ENCODE measurements at places on chromosomes 5 and 9.

- no peak for DNase-seq
These were observed 260.6 kb upstream of the ANKRD55 start for GRCh38 chr5:56493766-56494165.

- no peak for DNase-seq
These were observed 39.4 kb downstream of the KDM3B start for GRCh38 chr5:138391859-138392386.

DNA sequence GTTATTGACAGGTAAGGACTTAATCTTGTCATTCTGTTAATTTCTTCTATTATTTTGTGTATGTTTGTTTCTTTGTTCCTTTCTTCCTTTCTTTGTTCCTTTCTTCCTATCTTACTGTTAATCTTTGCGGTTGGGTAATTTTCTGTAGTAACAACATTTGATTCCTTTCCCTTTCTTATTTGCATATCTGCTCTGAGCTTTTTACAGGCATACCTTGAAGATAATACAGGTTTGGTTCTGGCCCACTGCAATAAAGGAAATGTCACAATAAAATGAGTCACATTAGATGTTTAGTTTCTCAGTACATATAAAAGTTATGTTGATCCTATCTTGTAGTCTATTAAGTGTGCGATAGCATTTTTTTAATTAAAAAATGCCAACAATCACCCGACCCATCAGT is 440.7 kb downstream of the NFIB start:
- no peak for DNase-seq

GRCh38 chr9:95561913-95562312 is 45.1 kb upstream of the PTCH1 start:
- no peak for DNase-seq

GRCh38 chr5:163379298-163380155 is 57.9 kb upstream of the CCNG1 start:
- DNase-seq = no peak

- DNase-seq = no peak
These were observed 4.8 kb upstream of the HAND1 start for GRCh38 chr5:154482528-154483449.

GRCh38 chr5:110034056-110034600 is 344.4 kb downstream of the MAN2A1 start:
- peak; percentile 21 for DNase-seq

GRCh38 chr5:54905942-54906537 is 79.4 kb downstream of the ESM1 start:
- DNase-seq = no peak

- peak; percentile 24 for DNase-seq
These were observed 534 bp downstream of the ERP44 start for GRCh38 chr9:100098046-100098886.

DNA sequence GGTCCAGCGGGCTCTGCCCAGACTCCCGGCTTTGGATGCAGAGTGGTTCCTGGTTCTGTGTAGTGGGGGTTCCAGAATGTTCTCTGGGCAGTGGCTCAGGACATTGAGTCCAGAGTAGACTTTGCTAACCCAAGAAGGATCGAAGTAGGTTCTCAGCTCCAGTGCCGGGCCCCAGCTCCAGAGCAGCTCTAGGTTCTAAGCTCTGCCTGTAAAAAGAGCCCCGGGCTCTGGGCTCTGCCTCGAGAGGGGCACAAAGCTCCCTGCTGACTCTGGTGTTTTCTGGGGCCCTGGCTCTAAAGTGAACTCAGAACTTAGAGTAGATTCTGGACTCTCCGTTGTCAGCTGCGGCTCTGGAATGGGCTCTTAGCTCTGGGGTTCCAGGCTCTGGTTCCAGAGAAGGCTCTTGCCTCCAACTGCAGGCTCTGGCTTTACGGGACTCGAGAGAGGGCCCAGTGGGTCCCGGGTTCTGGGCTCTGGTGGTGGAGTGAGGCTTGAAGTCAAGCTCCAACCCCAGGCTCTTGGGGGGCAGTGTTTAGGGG is 414 bp downstream of the WDR38 start:
- no peak for DNase-seq

- no peak for DNase-seq
These were observed 209.6 kb downstream of the TTLL11 start for GRCh38 chr9:121883281-121884056.

DNA sequence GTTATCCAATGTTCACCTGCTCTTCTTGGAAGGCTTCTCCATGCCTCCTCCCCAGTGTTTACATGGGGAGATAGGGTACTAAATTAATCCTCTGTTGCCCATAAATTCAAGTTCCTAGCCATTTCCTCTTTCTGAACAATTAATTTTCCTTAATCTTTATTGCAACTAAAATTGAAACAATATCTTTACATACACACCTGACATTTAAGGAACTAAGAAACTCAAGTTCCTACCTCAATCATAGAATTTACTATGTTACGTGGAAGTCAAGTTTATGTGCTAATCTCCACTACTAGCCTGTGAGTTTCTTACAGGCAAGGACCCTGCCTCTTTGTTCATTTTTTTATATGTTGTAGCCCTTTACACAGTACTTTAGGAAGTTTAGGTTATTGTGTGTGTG is 10.1 kb upstream of the ADRB2 start:
- no peak for DNase-seq

- DNase-seq = no peak
These were observed 4.8 kb upstream of the CEL start for GRCh38 chr9:133057006-133057405.

- DNase-seq = no peak
These were observed 73.9 kb downstream of the FOXD1 start for GRCh38 chr5:73374520-73375190.

- no peak for DNase-seq
These were observed 8.9 kb downstream of the LARS1 start for GRCh38 chr5:146173597-146173996.

- DNase-seq = no peak
These were observed 152.6 kb downstream of the MED27 start for GRCh38 chr9:131927091-131927490.

DNA sequence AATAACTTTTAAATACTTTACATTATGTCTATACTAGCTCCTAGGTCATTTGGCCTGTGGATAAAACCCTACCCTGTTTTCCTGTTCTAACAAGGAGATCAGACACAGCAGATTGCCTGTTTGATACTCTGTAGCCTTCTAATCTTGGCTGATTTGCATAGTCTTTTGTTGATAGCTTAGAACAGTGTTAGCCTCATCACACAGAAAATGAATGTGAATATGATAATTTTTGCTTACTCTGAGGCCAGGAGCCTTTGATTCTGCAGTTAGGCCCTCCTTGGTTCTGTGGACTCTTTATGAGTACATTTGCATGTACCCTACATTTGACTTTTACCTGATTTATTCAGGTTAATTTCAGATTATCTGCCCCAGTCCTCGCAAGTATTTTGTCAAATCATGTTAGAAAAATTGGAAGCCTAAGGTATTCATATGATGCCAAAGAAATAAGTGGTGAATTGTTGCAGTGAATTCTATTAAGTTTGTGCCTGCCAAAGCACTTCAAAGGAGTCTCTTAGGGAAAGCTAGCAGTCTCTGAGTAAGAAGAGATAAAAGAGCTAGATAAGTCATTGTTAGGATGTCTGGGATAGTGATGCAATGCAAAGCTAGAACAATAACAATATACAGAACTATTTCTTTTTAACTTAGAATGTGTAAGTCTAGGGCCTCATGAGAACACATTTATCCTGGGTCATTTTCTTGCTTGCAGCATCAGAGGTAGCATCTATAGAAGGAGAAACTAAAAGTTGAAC is 56.4 kb downstream of the SCAMP1 start:
- DNase-seq = no peak

DNA sequence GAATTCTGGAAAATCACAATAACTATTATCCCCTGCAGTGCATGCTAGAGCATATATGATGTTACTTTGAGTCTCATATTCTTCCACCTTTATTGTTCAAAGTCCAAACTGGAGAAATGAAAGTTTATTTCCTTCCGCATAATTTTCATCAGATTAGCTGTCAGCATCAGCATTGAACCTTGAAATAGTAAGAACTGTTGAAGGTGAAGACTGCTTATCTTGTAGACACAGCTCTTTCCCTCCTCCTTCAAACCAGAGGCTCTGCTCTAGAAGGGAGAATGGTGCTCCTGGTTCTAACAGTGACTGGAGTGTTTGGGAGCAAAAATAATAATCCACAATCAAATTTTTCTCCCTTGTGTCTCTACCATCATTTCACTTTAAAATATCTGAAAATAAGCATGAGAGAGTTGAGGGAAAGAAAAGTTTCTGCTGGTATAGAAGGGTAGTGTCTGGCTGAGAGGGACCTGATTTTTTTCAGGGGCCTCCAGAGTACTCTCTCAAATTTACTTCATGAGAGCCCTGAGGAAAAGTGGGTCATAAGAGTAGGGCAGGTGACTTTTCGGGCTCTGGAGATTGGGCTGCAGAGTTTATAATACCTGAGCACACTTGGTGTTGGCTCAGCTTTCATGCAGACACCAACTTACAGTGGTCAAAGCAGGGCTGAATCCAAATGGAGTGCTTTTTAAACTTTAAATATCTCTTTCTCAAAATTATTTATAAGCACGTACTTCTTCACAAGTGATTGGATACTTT is 170.4 kb downstream of the ZDHHC21 start:
- no peak for DNase-seq

GRCh38 chr9:88814577-88814976 is 176.7 kb upstream of the S1PR3 start:
- no peak for DNase-seq

- no peak for DNase-seq
These were observed 311.6 kb downstream of the MSX2 start for GRCh38 chr5:175035882-175036533.

DNA sequence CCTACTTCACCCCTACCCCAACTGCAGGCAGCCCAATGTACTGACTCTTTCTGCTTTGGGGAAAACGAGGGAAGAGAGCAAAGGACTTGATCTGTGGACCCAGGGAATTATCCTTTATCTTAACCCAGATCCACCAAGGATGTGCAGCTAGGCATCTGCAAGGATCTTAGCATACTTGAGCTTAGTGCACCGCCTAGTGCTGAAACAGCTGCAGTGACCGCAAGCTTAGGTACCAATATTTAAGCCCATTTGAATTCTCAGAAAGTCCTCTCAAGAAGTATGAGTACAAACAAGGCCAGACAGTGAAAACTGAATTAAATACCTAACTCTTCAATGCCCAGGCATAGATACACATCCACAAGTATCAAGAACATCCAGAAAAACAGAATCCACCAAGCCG is 576.7 kb upstream of the ADAMTS16 start:
- no peak for DNase-seq

GRCh38 chr5:66717455-66718373 is 121.5 kb downstream of the MAST4 start:
- DNase-seq = peak; percentile 22

DNA sequence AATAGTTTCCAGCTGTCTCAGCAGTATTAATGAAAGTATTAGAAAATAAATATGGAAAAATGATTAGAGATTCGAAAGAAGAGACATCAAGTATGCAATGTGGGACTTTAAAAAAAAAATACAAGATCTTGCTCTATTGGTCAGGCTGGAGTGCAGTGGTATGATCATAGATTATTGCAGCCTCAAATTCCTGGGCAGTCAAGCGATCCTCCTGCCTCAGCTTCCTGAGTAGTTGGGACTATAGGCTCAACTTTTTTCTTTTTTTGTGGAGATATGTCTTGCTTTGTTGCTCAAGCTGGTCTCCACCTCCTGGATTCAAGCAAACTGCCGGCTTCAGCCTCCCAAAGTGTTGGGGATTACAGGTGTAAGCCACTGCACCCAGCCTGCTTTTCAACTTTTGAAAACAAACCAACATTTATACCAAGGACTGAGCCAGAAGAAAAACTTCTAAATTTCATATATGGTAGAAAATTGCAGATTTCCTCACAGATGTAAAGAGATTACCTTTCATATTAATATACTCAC is 323.1 kb downstream of the ADGRV1 start:
- no peak for DNase-seq

DNA sequence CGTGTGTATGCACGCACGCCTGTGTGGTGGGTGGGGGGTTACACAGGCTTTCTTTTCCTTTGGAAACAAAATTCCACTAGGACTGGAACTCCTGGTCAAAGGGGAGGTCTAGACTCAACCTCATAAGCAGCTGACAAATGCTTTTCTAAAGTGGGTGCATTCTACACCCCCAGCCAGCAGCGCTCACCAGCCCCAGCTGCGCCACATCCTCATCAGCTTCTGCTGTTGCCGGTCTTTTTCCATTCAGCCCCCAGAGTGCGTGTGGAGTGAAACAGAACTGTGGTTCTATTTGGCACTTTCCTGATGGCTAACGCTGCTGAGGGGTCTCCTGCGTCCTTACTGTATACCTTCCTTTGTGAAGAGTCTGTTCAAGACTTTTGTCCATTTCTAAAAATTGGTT is 77.6 kb upstream of the SARDH start:
- no peak for DNase-seq

DNA sequence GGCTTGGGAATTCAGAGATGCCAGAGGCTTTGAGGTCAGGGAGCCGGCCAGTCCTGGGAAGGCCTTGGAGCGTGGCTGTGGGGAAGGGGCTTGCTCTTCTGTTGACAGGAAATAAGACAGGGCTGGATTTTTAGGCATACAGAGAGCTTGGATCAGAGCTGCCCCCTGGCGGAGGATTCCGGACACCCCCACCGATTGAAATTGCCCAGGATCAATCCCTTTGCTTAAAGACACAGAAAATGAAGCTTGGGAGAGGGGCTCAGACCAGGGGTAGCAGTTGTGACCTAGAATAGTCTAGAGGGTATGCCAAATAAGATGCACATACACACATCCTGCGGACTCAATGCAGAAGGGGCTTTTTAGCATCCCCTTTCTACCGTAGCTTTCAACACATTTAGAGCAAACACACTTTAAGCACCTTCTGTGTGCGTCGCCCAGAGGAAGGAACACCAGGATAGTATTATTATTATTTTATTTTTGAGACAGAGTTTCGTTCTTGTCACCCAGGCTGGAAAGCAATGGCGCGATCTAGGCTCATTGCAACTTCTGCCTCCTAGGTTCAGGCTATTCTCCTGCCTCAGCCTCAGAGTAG is 1.7 kb upstream of the NTMT1 start:
- no peak for DNase-seq

- peak; percentile 42 for DNase-seq
These were observed 27.6 kb upstream of the LTC4S start for GRCh38 chr5:179766021-179766725.

- DNase-seq = no peak
These were observed 182.4 kb downstream of the SEMA5A start for GRCh38 chr5:9363449-9363848.

- DNase-seq = no peak
These were observed 188.5 kb downstream of the DAB2IP start for GRCh38 chr9:121839726-121840500.

- DNase-seq = no peak
These were observed 1890.1 kb upstream of the WWC1 start for GRCh38 chr5:166401391-166401790.

DNA sequence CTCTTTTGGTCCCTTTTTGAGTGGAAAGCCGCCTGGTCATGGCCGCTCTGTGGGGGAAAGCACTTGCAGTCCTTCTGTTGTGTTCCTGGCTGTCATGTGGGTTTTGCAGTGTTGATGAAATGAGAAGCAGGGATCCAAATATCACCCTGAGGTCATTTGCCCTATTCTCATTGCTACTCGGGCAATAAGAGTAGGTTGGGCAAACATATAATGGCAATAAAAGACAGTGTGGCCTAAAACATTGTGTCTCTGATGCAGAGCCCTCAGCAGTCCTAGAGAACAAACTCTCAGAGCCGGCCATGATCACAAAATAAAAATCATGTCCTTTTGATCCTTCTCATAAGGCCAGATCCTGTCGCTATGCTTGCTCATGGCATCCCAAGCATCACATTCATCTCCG is 361.1 kb upstream of the KLF4 start:
- no peak for DNase-seq

- no peak for DNase-seq
These were observed 43.3 kb downstream of the TLR4 start for GRCh38 chr9:117747386-117747970.
